Naive thymus-derived CD8-positive, alpha-beta T cell (primary cell): ENCODE measurements at places on chromosomes 11 and 22.

DNA sequence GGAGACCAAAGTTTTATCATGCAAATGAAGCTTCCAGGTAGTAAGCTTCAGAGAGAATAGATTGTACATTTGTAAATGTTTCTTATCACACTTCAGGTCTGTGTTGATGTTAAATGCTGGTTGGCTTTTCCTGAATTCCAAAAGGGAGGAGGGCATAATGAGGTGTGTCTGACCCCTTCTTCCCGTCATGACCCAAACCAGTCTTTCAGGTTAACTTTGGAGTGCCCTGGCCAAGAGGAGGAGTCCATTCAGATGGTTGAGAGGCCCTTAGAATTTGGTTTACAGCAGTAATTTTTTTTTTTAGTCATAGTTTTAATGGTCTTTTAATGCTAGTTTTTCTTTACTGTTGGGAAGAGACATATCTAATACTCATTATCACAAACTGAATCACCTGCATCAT, 2.5 kb downstream of the OR6X1 start:
- DNase-seq = no peak

DNA sequence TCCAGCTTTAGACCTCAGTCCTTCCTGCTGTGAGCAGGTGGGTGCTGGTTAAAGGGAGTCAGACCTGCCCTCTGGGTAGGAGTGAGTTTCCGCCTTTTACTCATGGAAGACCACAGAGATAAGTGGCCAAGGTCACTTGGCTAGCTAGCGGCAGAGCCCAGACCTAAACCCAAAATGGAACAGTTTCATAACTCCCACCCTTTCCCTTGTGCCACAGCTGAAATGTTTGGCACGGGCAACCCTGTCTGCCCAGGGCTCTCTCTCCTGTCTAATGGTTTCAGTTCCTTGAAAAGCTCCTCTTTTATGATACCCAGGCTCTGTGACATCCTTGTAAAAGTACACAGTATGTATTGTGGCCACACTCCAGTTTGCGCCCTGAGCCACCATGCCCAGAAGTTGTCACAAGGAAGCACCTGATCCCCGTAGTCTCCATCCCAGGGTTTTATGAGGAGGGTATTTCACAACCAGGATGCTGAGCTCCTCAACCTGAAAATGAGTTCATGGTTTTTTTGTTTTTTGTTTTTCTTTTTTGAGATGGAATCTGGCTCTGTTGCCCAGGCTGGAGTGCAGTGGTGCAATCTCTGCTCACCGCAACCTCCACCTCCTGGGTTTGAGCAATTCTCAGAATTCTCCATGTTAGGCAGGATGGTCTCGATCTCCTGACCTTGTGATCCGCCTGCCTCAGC, 5.1 kb downstream of the MB start:
- no peak for DNase-seq

- no peak for DNase-seq
These were observed 892.1 kb downstream of the LRRC4C start for GRCh38 chr11:40567392-40567791.

DNA sequence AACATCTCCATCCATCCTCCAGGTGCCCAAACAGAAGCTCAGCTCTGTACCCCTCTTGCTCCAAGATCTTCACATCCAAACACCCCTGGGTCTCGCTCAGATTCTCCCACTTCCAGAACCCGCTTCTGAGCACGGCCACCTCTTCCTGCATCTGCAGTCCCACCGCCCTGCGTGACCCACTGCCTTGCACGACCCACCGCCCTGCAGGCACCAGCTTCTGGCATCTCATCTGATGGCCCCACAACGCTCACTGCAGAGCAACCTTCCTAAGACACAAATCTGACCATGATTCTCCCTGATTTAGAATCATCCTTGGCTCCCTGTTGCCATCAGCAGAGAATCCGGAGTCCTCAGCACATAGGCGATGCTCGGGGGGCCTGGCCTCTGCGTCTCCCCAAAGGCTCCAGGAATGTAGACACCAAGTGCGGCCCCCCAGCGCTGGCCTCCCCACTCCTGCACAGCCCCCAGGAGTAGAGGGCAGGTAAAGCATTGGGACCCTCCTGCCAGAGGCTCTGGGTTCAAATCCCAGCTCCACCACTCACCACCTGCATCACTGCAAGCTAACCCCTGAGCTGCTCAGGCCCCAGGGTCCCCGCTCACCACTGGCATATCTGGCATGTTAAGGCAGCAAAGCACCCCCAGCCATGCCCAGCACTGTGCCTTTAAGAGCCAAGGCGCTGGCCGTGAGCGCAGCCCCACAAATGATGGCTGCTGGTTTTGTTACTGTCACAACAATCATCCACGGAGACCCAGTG, 459.3 kb downstream of the BRD1 start:
- DNase-seq = no peak

- DNase-seq = no peak
These were observed 1.9 kb upstream of the C11orf52 start for GRCh38 chr11:111916768-111917167.

- DNase-seq = no peak
These were observed 42.4 kb downstream of the SLCO2B1 start for GRCh38 chr11:75193271-75193670.

GRCh38 chr11:5223686-5224085, 3.2 kb downstream of the HBB start:
- no peak for DNase-seq

GRCh38 chr11:100908746-100909145, 220.9 kb downstream of the PGR start:
- no peak for DNase-seq

- no peak for DNase-seq
These were observed 65.2 kb downstream of the ARFGAP3 start for GRCh38 chr22:42791721-42792452.

GRCh38 chr11:100630898-100631297, 56.2 kb upstream of the ARHGAP42 start:
- no peak for DNase-seq
